ENCODE measurements at places on chromosomes 7 and 10.
A peak's percentile ranks its signal among the peaks of the same experiment; 100 is the strongest.

DNA sequence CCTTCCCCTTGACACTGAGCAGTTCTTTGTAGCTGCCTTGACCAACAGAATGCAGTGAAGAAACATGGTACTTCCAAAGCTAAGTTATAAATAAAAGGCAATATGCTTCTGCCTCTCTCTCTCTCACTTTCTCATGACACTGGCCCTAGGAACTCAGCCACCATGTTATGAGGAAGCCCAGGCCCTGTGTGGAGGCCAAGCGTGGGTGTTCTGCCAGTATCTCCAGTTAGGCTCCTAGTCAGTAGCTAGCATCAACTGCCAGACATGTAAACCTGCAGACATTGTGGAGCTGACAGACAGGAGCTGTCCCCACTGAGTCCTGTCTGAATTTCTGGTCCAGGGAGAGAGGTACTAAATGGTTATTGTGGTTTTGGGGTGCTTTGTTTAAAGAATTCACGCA lies 45.2 kb downstream of the TMEM209 start:
- DNase-seq, result no peak

DNA sequence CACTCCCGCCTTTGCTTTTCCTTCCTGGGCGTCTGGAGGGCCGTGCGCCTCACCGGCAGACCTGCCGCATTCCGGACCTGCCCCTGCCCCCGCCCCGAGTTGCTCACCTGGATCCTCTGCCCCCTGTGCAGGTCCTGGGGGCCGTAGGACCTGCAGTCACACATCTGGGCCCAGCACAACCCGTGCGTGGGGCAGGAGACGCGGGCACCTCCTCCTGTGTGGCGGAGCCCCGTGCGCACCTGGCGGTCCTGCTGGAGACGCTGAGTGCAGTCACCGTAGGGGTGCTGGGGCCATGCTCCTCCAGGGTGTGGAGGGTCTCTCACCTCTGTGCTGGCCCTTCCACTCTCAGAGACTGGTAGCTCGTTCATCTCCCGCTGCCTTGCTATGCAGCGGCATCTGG lies 85.5 kb downstream of the DNAJB6 start:
- DNase-seq, result no peak

DNA sequence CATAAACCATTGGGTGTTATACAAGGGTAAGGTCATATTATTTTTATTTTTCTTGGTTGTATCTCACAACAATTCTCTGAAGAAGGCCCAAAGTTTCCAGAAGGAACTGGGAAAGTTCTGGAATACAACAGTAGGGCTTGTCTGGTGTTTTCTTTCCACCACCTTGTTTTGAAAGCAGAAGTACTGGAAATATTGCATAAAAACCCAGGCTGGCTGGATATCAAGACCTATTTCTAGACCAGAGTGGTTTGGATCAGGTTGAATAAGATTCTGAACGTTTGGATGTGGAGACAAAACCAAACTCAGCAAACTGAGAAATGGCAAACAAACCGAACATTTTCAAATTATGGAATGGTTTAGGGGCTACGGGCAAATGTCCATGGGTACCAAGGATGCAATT lies 182.6 kb upstream of the FZD8 start:
- no peak for DNase-seq

DNA sequence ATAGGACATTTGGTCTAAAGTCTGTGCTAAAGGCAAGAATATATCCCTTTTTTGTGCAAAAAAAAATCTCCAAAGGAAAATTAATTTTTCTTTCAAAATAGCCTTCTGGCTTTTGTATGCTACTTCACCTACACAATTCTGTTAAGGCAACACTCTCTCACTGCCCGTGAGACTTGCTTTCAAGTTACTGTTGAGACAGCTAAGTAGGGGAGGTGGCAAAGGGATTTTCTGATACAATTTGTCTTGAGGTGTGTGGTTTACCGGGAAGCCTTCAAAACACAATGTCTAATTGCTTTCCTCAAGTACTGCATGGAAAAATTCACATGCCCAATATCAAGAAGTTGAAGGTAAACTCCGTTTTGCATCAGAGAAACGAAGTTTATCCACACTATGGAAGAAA lies 50.8 kb upstream of the RSU1 start:
- no peak for DNase-seq

DNA sequence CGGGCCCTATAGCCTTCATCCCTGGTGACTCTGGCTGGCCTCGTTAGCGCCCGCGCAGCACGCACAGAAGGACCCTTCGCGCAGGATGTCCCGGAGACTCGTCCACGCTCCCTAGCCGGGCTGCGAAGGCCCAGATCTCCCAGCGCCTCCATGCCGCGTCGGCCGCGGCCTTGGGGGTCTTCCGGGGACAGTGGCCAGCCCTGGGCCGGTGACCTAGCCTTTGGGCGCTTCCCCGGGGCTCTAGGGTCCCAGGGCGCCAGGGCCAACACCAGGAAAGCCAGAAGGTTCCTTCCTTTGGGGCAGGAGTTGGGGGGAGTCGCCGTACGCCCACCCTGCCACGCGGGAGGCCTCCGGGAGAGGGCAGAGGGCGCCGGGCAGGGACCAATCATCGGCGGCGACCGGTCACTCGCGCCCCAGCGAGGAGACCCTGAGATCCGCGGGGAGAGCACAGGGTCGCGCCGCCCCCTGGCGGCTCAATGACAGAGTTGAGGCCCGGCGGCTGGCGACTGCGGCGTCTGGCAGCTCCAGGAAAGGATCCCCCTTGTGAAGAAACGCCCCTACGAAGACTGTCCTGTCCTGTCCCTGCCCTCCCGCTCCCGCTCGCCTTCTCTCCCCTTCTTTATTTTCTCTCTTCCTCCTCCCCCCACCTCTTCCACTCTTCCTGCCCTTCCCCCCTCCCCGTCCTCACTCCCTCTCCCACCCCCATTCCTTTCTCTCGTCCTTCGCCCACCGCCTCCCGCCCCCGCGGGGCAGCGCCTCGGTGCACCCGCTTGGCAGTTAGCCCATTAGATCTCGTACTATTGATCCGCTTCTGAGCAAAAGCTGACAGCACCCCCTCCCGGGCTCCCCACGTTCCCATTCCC lies 62.3 kb upstream of the LBX1 start:
- peak; percentile 65 for DNase-seq

- DNase-seq, result no peak
These were observed 52.1 kb downstream of the HDAC9 start for GRCh38 chr7:18547509-18548187.

- no peak for DNase-seq
These were observed 76.8 kb upstream of the RPA3 start for GRCh38 chr7:7795203-7795602.

DNA sequence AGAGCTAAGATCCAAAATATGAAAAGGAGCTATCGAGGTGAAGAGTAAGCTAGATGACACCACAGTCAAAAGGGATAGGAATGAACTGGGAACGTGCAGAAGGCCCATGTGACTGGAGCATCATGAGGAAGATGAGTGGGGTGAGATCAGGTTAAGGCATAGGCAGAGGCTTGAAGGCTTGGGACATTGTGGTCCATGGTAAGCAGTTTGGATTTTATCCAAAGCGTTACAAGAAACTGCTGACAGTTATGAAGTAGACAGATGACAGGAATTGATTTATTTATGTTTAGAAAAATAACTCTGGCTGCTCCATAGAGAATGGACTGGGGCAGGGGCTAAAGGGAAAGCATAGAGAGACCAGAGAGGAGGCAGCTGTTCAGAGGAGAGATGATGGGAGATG lies 18.1 kb upstream of the PANK1 start:
- DNase-seq, result no peak

GRCh38 chr7:88357781-88358525 lies 51.3 kb upstream of the STEAP4 start:
- no peak for DNase-seq

- DNase-seq, result no peak
These were observed 117.7 kb downstream of the APBB1IP start for GRCh38 chr10:26555719-26556368.

DNA sequence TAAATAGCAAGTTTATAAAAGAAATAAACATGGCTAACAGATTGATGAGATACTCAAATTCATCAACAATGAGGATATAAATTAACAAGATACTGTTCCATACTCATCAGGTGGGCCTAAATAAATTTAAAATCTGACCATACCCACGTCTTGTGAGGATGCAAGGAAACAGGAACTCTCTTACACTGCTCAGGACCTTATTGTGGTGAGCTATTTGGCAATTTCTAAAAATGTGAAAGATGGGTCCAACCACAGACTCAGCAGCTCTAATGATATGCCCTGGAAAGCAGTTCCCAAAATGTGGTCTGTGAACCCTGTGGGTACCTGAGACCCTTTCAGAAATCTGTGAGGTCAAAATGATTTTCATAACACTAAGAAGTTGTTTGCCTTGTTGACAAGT lies 21.5 kb downstream of the RPP38 start:
- no peak for DNase-seq

- no peak for DNase-seq
These were observed 10.3 kb upstream of the ADARB2 start for GRCh38 chr10:1747590-1748157.

GRCh38 chr7:142513178-142513955 lies 235.9 kb upstream of the PRSS1 start:
- DNase-seq, result no peak

DNA sequence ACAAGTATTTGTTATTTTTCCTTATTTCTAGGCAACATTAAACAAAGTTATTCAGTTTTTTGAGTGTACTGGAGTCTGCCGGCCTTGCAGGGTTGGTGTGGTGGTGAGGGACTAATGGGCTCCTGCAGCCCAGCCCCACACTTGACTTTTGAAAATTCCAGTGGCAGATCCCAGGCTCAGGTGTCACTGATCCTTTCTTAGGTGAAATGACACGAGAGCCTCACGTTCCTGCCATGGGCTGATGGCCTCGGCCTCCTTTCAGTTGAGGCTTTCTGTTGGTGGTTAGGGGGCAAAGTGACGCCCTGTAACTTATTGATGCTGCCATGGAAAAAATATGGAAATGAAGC lies 117.9 kb downstream of the NKX6-2 start:
- no peak for DNase-seq

DNA sequence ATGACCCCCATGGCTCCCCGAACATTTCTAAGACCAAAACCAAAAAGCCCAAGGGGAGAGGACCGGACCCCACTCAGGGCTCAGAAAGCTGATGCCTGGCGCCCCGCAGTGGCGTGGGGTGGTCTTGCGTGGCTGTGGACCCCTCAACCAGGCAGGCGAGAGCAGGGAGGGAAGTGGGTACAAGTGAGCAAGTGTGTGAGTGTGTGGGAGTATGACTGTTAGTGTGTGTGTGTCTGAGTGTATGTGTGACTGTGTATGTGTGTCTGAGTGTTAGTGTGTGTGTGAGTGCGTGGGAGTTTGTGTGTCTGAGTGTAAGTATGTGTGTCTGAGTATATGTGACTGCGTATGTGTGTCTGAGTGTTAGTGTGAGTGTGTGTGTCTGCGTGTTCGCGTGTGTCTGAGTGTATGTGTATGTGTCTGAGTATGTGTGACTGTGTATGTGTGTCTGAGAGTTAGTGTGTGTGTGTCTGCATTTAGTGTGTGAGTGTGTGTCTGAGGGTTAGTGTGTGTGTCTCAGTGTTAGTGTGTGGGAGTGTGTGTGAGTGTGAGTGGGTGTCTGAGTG lies 34.0 kb upstream of the INSIG1 start:
- DNase-seq, result no peak

GRCh38 chr7:90271753-90272152 lies 26.8 kb downstream of the CFAP69 start:
- DNase-seq, result no peak

DNA sequence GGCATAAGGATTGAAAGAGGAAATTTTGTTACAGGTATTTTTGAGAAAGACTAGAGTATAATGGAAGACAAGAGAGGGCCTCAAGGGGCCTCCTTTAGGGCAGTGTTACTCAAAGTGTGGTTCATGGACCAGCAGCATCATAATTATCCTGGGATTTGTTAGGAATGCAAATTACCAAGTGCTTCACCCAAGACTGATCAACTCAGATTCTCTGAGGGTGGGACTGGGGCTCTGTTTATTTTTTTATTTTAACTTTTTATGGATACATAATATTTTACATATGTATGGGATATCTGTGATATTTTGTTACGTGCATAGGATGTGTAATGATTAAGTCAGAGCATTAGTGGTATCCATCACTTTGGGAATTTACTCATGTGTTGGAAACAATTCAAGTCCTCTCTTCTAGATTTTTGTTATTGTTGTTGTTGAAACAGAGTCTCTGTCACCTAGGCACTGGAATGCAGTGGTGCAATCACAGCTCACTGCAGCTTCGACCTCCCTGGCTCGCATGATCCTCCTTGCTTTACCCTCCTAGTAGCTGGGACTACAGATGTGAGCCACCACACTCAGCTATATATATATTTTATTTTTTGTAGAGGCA lies 2.2 kb upstream of the KCTD7 start:
- no peak for DNase-seq

DNA sequence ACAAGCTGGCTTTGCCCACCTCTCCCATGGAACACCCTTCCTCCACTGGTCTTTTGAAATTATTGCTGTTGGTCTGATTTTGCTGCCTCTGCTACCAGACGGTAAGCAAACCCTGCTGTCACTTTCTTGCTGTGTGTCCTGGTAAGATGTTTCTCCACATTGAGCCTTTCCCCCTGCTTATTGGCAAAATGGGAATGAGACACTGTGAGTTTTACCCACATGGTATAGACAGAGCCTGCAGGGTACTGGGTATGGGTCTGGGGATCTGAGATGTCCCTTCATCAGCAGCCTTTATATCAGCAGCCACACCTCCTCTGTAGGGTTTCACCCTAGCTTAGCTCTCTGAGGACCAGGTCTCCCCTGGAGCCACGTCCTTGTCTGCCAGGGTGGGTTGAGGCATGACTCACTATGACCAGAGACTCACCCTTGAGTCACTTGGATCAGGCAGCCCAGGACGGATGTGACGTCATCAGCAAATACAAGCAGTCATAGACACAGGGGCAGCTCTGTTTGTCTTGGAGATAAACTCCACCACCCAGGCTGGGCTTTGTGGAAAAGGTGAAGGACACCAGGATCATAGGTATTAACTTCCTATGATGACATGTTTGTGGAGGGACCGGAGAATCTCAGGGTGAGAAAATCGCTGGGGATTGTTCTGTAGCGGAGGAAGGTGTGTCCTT lies 17.9 kb upstream of the BAIAP2L1 start:
- no peak for DNase-seq

DNA sequence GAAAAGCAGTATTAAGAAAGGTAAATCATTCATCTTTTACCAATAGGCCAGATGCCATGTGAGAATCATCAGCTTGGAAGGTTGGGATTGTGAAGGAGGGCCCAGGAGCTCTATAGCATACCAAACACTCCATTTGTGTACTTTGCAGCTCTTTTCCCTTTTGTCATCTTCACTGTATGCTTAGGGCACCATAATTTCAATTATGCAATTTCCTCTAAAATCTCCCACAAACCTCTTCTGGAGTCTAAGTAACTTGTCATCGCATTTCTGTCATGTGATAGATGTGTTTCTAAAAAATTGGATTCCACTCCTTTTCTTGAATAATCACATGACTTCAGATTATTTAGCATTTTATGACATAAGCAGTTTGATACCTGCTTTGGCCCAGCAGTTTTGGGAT lies 17.9 kb downstream of the RPP30 start:
- DNase-seq, result no peak

GRCh38 chr7:80385508-80385907 lies 126.4 kb downstream of the GNAT3 start:
- DNase-seq, result peak; percentile 22

- no peak for DNase-seq
These were observed 534 bp upstream of the ACBD5 start for GRCh38 chr10:27241010-27241651.

GRCh38 chr10:111347386-111348013 lies 270.7 kb downstream of the ADRA2A start:
- no peak for DNase-seq
